ENCODE measurements at places on chromosomes 7 and 10. TPM values are rescaled to one million over a fixed set of nuclear protein-coding genes. Genes with fewer than 3 reads are reported as not detected.

Gene CRHR2
- not detected for total RNA-seq

DNA sequence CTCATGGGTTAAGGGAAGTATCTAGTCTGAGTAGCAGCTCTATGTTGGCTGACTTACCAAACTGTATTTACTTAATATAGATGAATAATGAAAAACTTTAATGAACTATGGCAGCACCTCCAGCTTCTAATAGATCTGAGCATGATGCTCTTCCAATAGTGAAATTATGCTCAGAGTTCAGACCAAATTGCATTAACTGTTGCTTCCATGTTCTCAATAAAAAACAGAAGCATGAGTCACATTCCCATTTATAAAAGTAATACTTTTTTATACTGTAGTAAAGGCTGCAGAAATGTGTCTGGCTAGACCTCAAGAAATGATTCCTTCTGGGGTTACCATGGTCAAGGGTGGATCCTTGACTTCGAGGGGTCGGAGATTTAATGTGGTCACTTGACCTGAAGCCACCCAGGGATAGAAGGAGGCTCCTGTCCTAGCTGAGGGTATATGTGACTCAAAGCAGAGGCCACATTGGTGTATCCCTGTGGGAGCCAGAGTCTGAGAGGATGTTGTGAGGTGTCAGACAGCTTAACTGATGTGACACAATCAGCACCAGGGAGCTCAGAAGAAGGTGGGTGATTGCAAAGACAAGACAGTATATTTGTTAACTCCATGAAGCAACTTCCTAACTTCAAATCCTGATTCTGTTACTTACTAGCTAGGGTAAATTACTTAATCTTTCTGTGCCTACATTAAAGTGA lies 19.8 kb upstream of the PLCE1 start:
- H3K36me3 ChIP-seq: no peaks in the 10 kb centered on the region
- H3K4me3 ChIP-seq: no peak overlapping the region
- no peak for DNase-seq
- no peaks in the 10 kb centered on the region for H3K4me1 ChIP-seq
- H3K27me3 ChIP-seq: no peaks in the 10 kb centered on the region

DNA sequence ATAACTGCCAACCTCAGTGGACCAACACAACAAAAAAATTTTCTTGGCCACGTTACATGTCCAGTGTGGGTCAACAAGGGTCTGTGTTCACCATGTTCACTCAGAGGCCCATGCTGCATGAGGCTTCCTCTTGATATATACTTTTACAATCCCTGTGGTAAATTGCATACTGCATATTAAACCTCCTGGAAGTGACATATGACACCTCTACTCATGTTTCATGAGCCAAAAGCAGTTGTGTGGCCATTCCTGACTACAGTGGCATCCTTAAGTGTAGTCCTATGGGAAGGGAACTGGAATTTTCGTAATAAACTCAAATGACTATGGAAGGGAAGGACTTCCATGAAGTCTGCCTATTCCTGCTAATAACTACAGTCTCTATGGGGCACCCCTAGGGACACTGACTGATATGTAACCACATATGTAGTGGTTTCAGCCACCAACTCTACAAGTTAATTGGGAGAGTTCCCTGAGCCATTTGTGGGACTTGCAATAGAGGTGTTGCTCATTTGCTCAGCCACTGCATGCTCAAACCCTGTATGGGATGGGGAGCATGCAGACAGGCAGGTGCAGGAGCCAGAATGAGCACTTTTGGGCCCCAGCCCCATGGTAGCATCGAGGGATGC lies 9.7 kb downstream of the DYNC1I1 start:
- H3K4me1 ChIP-seq: no peaks in the 10 kb centered on the region
- H3K4me3 ChIP-seq: no peak overlapping the region
- H3K27me3 ChIP-seq: no peaks in the 10 kb centered on the region
- no peak overlapping the region for H3K27ac ChIP-seq

DNA sequence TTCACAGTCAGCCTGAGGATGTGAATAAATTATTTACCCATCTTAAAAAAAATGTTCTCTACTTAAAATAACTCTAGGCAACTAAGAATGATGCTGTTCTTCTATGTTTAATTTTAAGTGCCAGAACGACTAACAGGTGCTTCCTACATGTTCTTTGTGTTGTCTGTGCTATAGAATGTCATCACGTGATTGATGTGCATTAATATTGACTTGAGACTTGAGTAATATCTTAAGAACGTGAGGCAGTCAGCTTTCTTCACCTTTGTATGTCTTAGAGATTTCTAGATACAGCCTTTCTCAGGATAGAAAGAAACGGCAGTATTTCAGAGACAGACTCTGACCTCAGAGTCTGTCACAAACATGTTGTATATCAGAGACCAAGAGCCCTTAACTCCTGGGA lies 274.6 kb downstream of the KCND2 start:
- no peaks in the 10 kb centered on the region for H3K27me3 ChIP-seq
- H3K36me3 ChIP-seq: no peaks in the 10 kb centered on the region

GRCh38 chr7:40470091-40470592 lies 335.3 kb downstream of the SUGCT start:
- DNase-seq: no peak
- H3K27me3 ChIP-seq: no peaks in the 10 kb centered on the region
- H3K4me1 ChIP-seq: no peaks in the 10 kb centered on the region
- no peaks in the 10 kb centered on the region for H3K36me3 ChIP-seq
- H3K4me3 ChIP-seq: no peak overlapping the region
- no peak overlapping the region for H3K27ac ChIP-seq

GRCh38 chr7:36765605-36766004 lies 41.3 kb upstream of the AOAH start:
- H3K36me3 ChIP-seq: no peaks in the 10 kb centered on the region
- no peak overlapping the region for H3K27ac ChIP-seq
- H3K4me3 ChIP-seq: no peak overlapping the region
- no peaks in the 10 kb centered on the region for H3K27me3 ChIP-seq
- peaks cover 8% of the 10 kb centered on the region for H3K4me1 ChIP-seq

- no peak overlapping the region for H3K4me3 ChIP-seq
- H3K36me3 ChIP-seq: no peaks in the 10 kb centered on the region
- no peaks in the 10 kb centered on the region for H3K27me3 ChIP-seq
- H3K4me1 ChIP-seq: no peaks in the 10 kb centered on the region
- DNase-seq: no peak
Measured at GRCh38 chr10:121369616-121370015, 228.6 kb downstream of the FGFR2 start.

Gene SEMA3D
- total RNA-seq: not detected

DNA sequence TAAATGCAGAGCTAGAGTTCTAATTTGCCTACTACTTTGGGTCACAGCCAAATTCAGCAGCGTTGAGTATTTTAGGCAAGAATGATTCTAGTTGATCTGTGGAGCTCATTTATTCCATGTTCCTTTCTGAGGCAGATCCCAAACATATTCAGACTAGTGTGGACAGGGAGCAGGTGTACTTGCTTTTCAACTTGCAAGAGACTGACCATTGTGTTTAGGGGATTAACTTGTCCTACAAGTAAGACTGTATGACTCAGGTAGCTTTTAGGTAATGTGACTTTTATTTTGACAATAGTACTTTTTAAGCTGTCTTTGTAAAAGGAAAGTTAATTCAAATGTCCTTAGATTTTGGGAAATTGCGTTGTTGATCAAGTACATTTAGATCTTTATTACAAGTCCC lies 285.5 kb downstream of the TWIST1 start:
- no peak overlapping the region for H3K4me3 ChIP-seq
- DNase-seq: no peak
- no peaks in the 10 kb centered on the region for H3K27me3 ChIP-seq

Data from CD8-positive, alpha-beta memory T cell (primary cell).